ENCODE measurements at places on chromosomes 11 and 22.

GRCh38 chr22:19530751-19531150 is 6.5 kb upstream of the CLDN5 start:
- no peak for DNase-seq

- DNase-seq, result no peak
Observed at GRCh38 chr11:36271794-36272407, 17.3 kb downstream of the COMMD9 start.

DNA sequence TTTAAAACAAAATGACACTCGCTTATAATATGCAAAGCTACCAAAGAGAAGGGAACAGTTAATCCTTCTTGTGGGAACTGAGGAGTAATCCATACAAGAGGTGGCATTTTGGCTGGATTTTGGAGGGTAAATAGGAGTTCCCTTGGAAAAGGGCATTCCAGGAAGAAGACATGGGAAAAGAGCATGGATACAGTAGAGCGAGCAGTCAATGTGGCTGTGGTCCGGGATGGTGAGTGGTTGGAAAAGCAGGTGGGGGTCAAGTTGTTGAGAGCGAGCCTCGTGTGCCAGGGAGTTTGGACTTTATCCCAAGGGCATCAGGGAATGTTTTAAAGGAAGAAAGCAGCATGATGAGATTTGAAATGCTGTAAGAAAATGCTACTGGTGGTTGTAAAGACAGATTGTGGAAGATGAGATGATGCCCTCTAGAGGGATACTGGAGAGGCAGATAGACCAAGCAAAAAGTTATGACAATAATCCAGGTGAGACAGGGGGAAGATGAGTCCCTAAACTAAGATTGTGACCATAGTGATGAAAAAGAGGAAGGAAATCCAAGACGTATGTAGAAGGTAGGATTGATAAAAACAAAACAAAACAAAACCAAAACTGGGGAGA is 3.8 kb upstream of the MMP7 start:
- no peak for DNase-seq

GRCh38 chr11:118979434-118979833 is 7.9 kb downstream of the FOXR1 start:
- DNase-seq, result no peak

DNA sequence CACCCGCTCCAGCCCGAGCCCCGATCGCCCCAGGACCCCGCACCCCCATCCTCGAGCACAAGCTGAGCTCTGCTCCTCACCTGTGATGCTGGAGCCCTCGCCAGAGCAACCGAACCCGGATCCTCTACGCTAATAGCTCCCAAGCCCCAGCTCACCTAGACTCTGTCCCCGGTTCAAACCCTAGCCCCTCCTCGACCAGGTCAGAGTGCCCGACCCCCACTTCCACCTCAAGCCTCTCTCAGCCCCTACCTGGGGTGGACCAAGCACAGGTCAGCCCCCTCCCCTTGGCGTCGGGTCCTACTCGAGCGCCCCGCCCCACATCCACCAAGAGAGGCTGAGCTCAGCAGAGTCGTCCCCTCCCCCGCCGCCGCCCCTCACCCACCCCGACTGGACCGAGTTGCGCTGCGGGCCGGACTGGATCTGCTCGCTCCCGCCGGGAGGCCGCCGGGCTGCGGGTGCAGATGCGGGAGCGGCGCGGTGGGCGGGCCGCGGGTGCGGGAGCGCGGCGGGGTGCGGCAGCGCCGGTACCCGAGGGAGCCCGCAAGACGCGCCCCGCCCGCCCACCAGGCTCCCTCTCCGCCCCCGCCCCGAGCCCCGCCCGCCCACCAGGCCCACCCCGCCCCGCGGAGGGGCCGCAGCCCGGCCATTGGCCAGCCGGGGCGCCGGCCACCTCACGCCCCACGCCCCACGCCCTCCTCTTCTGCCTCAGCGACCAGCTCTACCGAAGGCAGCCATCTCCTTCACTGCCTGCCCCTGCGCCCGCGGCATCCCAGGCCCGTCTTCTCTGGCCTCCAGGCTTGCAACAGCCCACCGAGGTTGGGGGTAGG is 577 bp upstream of the DKK3 start:
- DNase-seq, result peak; percentile 91

GRCh38 chr22:42281706-42282251 is 11.3 kb upstream of the TCF20 start:
- DNase-seq, result no peak

DNA sequence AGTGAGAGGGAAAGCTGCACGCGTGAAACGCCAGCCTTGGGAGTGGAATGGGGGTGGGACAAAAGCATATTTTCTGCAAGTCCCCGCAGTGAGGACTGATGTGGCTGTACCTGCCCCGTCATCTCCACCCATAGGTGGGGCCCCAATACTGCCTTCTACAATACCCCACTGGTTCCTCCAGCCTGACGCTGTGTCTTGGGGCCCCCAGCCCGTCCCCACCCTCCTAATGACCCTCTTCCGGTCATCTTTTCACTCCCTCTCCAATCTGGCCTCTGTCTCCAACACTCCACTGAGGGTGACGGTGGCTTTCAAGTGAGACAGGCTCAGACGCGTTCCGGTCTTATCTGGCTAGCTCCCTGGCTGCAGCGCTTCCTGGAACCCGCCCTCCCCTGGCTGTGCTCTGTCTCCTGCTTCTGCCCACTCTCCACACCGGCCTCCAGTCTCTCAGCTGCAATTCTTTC is 104.2 kb downstream of the MICAL3 start:
- DNase-seq, result peak; percentile 43

DNA sequence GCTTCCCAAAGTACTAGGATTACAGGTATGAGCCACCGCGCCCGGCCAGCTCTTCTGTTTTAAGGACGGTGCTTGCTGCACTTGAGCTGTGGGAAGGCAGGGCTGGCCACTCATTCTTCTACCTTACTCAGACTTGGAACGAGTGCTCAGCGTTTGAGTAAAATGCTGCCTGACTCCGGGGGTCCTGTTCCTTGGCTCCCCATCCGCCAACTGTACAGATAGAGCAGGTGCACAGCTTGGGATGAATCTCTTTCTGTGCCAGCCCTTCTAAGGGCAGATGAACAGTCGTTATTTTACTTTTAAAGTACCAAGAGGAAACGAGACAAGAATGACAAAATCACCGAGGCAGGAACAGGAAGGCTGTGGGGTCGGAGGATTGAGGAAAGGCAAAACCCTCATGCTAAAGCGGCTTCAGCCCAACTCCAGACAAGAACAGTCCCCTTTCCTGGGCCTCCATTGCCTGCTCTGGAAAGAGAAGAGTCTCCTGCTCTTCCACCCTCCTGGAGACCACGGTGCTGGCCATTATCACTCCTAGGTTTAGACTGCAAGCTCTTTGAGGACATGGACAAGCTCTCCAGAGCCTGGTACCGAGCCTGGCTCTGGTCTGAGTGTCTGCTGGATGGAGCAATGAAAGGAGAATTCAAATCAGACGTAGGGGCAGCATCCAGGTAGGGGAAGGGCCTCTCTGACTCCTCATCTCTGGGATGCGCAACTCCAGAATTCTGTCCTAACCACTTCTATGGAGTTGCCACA is 1.1 kb upstream of the SUN2 start:
- no peak for DNase-seq

- DNase-seq, result no peak
Observed at GRCh38 chr22:27237080-27237741, 564.3 kb downstream of the MN1 start.
